ENCODE measurements at places on chromosomes 11 and 22. TPM values are rescaled to one million over a fixed set of nuclear protein-coding genes. Genes with fewer than 3 reads are reported as not detected.
A peak's percentile ranks its signal among the peaks of the same experiment; 100 is the strongest.

Gene CNIH2
- 0.63 TPM for total RNA-seq

Gene SERPING1
- not detected for total RNA-seq

Gene MYBPC3
- not detected for total RNA-seq

Gene ZNF280A
- 10.6 TPM for total RNA-seq

Gene C22orf31
- not detected for total RNA-seq

Gene PHLDA2
- total RNA-seq = 11.1 TPM

DNA sequence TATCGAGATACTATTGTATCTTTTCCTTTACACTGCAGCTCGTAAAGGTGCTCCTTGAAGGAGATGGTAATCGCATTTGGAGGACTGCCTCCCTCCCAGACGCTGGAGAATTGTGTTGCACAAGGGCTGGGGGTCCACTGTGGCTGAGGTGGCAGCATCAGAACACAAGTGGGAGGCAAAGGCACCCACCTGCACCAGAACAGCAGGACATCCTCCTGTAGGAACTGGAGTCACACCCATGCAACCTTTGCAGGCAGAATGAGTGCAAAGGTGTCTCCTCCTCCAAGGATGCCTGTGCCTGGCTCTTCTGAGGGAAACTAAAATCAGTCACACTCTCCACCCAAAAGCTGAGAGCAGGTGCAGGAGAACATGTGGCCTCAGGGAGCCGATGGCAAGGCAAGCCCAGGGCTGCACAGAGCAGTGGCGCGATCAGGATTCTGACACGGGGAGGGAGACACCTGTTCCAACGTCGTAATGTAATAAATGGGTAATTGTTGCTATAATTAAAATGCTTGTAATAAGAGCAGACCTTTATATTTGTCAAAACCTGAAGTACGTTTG, 1501.4 kb downstream of the TBC1D22A start:
- no peak for DNase-seq

DNA sequence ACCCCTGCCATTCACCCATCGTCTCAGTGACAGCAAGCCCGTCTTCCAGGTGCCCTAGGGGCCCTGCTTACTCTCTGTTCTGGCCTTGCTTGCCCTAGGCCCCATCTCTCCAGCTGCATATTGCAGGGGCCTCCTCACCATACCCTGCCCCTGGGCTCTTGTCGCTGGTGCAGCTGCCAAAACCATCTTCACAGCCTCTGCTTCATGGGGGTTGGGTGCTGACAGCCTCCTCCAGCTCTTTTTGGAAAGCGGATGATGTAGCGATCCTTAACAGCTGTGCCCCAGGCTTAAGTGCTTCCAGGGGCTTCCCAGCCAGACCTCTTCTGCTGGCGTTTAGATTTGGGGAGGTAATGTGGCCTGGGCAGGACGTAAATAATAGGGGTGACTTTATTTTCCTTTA, 61.2 kb upstream of the SUSD2 start:
- no peak for DNase-seq

DNA sequence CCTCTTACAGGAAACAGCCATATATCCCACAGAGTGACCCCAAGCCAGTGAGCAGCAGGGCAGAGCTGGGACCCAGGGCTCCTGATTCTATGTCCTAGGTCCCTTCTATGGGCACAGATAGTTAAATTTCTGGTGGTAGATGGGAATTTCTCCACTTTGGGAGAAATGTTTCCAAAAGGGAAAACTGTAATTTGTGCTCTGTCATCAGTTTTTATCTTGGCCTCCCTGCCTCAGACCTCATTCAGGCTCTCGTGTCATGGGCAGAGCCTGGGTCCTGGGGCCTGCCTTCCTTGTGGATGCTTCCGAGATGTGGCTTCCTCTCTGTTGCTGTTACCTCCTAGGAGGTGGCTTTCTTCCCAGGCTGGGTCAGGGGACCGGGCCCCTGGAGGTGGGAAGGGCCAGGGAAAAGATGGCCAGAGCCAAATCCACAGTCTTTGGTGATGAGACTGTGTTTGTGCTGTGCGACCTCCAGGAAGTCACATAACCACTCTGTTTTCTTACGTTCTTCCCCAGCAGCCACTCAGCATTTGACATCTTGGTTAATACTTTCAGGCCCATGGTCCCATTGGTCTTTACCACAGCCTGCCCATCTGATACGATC, 8.6 kb downstream of the LRRC32 start:
- DNase-seq = no peak

DNA sequence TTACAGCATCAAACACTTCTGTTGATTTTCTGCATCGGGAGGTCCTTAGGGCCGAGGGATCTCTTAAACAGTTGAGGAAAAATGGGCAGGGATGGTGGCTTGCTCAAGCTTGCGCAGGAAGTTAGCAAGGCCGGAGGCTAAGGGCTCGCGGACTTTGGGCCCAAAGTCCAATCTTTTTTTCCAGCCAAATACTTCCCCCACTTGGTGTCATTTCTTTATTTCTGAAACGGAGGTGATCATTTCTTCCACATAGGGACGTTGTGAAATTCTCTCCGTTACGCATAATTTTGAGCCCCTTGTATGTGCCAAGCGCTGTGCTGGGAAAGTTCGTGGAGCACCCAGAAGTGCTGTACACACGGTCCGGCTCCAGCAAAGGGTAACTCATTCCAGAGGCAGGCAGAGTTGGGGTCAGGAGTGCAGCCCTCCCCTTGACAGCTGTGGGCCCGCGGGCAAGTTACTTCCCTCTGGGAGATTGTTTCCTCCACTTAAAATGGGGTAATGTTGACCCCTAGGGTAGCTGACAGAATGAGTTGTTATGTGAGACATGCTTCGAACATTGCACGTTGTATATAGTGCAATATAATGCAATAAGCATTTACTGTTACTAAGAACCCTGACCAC, 809 bp downstream of the MIEF1 start:
- no peak for DNase-seq

GRCh38 chr22:19569976-19570375, 45.8 kb upstream of the CLDN5 start:
- DNase-seq = no peak

DNA sequence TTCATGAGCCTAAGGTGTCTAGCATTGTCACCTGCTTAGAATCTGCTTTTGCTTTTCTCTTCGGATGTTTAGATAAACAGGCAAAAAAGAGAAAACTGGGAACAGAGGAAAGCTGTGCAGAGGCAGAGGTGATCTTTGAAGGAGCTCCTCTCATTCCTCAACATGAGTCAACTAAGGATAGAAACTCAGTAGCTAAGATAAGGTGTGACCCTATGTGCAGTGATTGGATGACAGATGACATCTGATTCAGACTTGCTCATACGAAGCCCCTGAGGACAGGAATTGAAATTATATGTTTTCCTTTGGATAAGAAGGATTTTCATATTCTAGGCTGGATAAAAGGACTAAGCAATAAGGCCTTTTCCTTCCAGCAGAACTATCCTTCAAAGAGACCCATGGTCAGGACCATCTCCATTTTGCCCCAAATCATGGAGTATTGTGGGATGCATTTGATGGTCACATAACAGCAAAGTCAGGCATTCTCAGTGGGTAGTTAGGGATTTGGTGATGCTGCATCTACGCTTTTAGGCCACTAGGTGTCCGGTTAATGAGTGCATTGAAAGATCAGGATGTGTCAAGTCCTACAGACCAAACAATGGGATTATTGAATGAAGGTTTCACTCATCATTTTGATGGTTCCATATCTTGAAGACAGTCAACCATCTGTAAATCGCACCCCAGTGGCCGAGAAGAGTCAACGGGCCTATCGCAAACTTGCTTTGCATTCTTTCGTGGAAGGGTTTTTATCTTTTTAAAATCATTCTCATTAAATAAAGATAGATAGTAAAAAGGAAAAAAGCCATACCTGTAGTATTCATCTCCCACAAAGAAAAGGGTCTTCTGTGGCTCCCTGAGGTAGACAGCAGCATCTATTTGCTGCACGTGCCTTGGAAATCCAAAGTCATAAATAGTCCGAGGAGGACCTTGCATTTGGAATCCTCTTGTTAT, 32.2 kb downstream of the MMP20 start:
- peak; percentile 84 for DNase-seq

DNA sequence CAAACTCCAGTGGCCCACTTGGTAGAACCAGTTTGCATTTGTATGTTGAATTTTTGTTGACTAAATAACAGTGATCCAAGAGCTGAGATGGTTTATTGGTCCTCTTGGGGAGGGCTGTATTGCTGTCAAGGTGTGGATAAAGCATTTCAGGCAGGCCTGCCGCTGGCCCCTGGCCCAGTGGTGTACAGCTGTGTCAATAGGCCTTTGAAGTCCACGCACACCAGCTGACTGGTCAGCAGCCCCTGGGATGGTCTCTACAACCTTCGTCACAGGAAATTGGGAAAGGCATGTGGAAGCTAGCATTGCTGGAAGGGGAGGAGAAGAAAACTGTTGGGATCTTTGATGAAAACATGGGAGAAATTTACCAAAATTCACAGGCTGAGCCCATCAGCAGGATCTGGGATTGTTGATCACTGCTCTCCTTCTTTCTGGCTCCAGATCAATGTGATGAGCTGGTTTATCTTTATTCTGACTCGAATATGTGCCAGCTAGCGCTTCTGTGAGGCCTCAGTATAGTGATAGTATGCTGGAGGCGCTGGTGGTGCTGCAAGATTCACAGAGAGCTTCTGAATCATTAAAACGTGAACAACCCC, 12.5 kb upstream of the E2F8 start:
- DNase-seq = peak; percentile 89

- DNase-seq = no peak
Observed at GRCh38 chr11:122721201-122721963, 65.9 kb downstream of the UBASH3B start.

- DNase-seq = no peak
Observed at GRCh38 chr11:111170761-111171379, 74.7 kb upstream of the POU2AF2 start.

DNA sequence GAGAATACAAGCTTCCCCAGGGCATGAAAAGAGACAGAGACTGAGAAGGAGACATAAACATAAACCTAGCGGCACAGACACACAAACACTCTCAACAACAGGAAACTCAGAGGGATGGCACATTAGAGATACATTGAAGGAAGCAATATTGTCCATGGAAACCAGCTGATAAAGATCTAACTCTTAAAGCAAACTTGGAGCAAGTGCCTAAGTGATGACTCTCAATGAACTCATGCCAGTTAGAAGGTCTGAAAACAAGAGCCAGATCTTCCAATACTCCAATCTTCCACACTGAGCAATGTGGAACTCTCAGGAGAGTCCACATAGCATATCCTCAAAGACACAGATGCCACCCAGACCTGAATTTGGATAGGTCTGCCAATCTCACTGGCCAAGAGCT, 168.8 kb upstream of the ISX start:
- DNase-seq = no peak

DNA sequence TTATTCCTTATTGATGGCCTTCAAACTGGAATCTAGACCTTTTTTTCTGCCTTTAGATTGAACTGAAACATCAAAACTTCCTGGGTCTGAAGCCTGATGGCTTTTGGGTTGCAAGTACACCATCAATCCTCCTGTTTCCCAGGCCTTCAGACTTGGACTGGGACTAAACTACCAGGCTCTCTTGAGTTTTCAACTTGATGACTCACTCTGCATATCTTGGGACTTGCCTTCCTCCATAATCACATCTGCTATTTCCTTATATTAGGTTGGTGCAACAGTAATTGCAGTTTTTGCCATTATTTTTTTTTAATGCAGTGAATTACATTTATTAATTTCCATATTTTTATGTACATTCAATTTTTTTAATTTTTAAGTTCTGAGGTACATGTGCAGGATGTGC, 7.0 kb downstream of the OR51B5 start:
- DNase-seq = no peak

DNA sequence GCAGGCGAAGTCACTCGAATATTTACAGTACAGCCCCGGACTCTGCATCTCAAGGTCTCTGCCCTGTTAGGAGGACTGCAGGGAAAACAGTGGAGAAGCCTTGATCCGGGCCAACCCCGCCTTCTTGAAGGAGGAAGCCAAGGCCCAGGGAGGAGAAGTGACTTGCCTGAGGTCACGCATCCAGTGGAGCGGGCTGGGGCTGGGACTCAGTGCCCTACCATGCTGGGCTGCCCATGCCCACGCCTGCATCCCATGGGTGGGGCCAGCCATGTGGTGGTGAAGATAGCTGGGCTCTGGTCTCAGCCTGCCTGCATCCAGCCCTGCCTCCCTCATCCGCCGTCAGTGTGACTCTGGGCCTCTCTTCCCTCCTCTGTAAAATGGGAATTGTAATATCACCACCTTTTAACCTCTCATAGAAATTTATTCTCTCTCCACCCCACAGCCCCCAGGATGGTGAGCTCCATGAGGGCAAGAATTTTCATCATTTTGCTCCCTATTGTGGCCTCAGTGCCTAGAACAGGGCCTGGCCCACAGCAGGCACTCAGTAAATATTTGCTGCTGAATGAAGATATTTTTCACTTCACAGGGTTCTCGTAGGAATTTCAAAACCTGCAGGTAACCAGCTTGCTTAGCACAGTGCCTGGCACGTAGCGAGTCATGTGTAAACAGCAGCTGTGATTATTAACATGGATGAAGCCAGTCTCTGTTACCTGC, 57.3 kb downstream of the OTOG start:
- no peak for DNase-seq

GRCh38 chr11:97746818-97747217, 1273.9 kb upstream of the CNTN5 start:
- DNase-seq = no peak

DNA sequence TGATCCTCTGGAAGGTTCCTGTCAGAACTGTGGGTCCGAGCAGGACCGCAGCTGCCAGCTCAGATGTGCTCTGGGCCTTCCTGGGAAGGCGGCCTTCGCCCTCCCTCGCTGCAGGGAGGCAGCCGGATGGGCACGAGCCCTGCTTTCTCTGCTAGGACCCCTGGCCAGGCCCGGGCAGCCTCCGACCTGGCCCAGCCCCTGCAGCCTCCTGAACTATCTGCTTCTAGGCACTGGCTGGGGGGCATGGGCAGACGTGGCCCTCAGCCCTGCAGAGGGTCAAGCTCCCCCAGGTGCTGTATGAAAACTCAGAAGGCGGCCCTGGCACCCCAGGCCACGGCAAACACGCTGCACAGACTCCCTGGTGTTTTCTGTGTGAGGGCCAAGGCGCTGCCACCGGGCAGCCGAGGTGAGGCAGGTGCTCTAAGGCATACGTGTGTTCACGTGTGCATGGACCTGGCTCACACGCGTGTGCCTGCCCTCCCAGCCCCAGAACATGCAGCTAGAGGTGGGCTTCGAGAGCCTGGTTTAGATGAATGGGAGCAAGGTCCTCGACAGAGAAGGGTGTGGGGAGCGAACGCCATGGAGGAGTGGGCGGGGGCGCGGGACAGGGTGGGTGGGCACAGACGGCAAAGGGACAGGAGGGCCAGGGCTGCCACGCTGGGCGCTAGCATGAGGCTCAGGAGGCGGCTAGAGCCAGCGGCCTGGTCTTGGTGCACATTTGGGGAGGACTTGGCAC, 4.3 kb downstream of the LRFN4 start:
- DNase-seq = no peak

- DNase-seq = no peak
Observed at GRCh38 chr11:35257281-35257680, 118.3 kb downstream of the CD44 start.

DNA sequence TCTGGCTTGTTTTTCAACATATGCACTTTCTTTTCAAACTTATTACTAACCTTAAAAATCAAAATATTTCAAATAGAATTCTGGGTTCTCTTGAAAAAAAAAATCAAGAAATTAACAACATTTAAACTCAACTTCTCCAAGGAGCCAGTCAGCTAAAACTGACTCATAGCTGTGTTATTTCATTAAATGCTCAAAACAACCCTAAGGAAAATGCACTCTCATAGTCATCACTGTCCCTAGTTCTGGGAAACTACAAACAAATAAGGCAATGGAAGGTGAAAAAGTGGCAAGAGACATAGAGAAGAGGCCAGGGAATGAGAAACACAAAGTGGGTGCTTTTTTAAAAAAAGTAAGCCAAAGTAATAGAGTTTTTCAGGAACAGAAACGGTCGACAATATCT, 4.1 kb upstream of the ARHGAP20 start:
- DNase-seq = no peak

GRCh38 chr22:45631140-45631840, 40.3 kb upstream of the ATXN10 start:
- DNase-seq = no peak

Data from SK-MEL-5 (cell line).